Right ventricle myocardium inferior (tissue), 1 donor: ENCODE measurements at places on chromosomes 6 and 20.

DNA sequence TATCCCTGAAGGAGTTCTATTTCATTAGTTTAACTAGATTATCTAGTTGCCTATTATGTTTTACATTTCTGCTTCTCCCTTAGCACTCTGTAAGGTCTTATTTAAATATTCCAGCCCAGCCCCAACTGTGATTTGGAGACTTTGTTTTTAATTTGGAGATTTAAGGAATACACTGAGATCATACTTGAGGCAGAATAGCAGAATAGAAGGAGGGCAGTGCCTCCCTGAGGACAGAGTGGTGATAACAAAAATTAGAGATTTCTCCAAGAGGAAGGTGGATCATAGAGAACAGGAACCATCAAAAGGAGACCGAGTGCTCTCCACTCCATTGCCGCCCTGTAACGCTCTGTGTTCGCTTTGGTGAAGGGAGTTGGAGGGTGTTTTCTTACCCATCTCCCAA lies 14.8 kb upstream of the CD164 start:
- DNase-seq: no peak

GRCh38 chr6:23784301-23784919 lies 341.6 kb upstream of the NRSN1 start:
- no peak for DNase-seq

GRCh38 chr6:128251445-128252340 lies 268.7 kb downstream of the PTPRK start:
- no peak for DNase-seq

- DNase-seq: no peak
Observed at GRCh38 chr6:136069119-136069518, 181.0 kb downstream of the MTFR2 start.

GRCh38 chr20:53468587-53468986 lies 125.1 kb downstream of the ZNF217 start:
- DNase-seq: no peak

GRCh38 chr6:133115946-133116345 lies 125.2 kb upstream of the EYA4 start:
- no peak for DNase-seq

DNA sequence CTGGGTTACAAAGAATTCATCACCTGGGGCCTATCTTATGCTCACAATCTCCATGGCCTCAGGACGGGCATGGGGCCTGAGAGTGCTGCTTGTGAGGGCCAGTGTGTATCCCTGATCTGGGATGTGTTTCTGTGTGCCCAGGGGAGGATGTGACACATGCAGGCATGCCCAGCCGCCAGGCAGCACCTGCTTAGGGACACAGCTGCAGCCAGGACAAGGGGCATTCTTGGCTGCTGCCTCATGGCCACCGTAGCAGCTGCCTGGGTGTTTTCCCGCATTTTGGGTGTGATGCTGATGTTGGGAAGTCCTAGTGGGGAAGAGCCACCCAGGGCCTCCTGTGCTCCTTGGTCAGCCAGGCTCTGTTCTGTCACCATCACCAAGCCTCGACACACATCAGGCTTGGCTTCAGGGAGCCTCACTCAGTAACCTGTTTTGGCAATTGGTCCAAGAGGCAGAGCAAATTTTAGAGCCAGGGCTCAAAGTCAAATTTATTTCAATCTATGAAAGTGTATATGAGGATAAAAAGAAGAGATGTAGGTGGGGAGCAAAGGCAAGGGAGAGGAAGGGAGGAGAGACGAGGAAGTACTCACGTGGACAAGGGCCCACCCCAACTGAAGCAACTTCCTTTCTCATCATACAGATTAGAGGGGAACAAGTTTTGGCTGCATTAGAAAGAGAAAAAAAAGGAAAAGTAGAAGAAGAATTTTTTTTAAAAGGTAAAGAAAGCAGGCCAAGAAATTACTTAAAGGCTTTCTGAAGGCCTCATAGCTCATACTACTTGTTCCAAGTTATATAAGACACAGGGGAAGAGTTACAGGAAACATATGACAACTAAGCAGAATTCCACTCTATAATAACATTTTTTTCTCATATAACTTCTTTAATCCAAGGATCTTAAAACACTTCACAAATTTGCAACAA lies 269.9 kb upstream of the SUPT3H start:
- no peak for DNase-seq

- no peak for DNase-seq
Observed at GRCh38 chr20:59996108-59996507, 37.9 kb downstream of the CDH26 start.

DNA sequence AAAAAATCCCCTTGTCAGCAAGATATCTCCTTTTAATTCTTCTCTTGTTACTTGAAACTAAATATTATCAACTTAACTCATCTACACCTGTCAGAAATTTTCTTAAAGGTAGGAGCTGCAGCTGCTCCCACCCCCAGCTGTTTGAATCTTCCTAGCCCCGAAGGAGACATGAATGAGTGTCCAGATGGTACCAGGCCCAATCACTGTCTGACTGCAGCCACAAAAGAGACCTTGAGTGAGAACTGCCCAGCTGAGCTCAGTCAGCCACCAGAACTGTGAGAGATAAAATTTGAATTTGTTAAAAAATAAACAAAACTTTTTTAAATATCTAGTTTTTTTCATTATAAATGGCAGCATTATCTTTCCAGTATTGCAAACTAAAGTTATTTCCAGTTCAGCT lies 84.7 kb downstream of the PRSS35 start:
- DNase-seq: no peak

DNA sequence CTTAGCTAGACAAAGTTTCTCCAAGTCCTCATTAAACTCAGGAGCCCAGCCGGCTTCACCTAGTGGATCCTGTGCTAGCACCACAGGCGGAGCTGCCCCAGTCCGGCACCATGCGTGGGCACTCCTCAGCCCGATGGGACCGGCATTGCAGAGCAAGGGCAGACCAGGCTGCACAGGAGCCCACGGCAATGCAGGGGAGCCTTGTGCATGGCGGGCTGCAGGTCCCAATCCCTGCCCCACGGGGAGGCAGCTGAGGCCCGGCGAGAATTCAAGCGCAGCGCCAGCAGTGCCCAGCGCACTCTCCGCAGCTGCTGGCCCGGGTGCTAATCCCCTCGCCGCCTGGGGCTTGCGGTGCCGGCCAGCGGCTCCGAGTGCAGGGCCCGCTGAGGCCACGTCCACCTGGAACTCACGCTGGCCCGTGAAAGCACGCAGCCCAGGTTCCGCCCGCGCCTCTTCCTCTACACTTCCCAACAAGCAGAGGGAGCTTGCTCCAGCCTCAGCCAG lies 292.3 kb upstream of the EYS start:
- DNase-seq: no peak

DNA sequence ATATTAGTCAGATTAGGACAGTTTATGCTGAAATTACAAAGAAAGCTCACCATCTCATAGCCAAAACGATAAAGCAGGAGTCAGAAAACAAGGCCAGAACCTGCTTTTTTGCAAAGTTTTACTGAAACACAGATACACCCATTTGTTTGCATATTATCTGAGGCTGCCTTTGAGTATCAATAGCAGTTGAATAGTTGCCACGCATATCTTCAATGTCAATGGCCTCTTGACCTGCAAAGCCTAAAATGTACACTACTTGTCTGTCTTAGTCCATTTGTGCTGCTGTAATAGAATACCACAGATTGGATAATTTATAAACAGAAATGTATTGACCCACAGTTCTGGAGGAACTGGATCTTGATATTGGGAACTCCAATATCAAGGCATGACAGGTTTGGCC lies 94.1 kb upstream of the NT5E start:
- DNase-seq: no peak

DNA sequence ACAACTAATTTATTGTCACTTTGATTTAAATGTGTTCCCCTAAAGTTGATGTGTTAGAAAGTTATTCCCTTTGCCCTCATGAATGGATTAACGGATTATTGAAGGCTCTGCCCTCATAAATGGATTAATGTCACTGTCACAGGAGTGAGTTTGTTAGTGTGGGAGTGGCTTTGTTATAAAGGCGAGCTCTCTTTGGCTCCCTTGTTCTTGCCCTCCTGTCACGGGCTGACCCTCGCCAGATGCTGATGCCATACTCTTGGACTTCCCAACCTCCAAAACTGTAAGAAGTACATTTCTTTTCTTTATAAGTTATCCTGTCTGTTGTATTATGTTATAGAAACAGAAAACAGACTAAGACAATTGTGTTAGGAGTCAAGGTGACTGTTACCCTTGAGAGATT lies 22.7 kb upstream of the POPDC3 start:
- DNase-seq: no peak

DNA sequence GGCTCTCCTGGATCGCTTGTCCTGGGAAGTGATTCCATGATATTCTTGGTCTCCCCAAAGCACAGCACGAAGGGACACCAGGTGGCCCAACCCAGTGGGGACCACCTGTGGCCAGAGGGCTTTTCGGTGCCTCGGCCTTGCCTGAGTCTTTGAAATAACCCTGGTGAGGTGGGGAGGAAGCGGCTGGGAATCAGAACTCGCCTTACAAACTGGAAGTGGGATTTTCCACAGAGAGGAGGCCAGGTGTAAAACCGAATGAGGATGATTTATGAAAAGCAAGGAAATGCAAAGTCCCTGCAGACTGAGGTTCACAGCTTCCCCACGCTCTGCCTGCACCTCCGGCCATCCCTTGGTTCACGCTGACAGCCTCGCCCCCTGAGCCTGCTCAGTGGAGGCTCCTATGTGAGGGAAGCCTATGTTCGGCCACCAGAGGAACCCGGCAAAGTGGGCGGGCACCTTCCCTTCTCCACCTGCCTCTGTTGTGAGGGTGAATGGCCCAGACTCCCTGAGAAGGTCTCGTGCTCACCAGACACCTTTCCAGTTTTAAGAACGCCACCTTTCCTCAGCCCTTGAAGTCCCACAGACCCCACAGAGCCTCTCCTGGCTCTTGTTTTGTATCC lies 133.8 kb upstream of the CST7 start:
- DNase-seq: no peak

DNA sequence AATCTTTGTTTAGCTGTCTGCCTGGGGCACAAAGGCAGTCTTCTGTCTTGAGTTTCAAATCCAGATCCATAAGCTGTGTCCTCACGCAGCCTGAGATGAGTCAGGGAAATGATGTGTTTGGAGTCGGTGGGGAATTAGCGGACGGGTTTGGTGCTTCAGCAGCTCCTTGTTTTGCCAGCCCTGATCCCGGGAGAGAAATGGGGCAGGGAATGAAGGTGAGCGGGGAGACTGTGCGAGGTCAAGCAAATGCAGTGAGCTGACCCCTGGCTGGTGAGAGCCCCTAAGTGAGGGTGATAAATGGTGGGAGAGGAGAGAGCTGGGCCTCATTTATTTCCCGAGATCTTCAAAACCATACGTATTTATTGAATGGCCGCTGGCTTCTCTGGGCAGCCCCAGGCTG lies 21.6 kb downstream of the DUSP22 start:
- no peak for DNase-seq

DNA sequence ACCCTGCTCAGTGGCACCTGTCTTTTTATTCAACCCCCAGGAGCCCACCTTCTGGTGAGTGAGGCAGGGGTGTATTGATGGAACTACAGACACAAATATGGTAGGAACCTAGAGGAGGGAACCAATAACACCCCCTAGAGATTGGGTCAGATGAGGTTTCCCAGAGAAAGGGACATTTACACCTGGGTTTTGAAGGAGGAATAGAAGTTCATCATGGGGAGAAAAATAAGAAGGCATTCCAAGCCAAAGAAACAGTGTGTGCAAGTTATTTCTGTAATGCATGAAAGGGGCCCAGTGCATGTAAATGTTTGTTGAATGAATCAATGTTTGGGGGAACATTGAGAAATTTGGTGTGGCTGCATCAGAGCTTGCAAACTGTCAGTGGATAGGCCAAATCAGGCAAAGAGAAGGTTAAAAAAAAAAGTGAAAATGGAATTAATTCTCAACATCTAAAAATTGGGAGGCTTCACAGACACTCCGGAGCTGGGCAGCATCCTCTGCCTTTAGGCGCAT lies 11.1 kb upstream of the KIAA1755 start:
- no peak for DNase-seq

DNA sequence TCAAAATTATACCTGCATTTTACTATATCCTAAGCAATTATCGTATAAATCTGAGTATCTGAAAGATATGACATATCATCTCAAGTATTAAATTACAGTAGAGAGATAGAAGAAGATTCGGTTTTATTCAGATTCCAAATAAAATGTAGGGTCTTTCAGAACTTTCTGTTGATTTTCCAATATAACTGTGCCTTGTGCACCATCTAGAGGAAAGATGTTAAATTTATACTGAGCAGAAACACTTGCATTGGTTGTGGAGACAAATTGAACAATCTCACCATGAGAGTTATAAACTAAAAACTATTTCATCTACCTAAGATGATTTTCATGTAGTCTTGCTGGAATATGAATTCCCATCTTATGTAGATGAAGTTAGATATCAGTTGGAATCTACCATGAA lies 26.8 kb upstream of the HSF2 start:
- no peak for DNase-seq

- DNase-seq: no peak
Observed at GRCh38 chr20:36585410-36586125, 12.2 kb downstream of the TGIF2 start.

DNA sequence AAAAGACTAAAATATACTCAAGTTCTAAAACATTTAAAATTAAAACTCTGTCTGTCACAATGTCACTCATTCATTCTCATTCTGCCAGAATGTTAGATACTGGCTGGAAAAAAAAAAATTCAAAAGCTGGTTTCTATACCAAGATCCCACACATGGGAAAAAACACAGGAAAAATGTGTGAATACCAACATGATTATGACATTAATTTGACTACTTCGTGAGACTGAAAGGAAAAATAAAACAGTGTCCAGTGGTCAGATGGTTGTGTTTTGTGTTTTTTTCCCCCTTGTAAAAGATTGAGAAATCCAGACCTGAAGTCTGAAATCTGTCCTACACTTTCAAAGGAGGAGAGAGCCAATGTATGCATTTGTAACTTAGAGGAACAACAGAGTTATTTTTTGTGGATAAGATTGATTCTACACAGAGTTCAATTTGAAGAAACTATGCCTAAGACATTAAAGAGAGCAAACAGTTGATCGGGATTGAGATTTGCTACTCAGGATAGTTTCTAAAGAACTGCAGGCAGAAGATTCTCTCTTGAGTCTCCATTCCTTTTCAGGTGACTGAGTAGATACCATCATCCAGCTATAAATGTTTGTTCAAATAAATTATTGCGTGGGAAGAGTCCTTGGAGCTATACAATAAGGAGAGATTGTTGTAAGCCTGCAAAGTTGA lies 39.2 kb upstream of the TXLNB start:
- no peak for DNase-seq

DNA sequence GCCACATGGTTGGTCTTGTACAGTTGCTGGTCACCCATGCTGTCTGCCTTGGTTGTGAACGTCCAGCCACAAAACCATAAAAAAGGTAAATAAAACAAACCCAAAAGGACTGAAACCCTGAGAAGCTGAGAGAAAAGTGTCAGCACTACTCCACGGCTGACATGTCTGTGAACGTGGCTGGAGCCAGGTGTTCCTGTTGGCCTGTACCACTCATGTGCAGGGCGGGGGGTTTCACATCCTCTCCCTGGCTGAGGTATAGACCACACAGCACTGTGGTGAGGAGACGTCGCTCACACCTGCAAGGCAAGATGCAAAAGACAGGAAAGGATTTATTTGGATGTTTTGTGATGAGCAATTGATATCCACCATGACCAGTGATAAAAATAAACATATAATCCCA lies 51.9 kb upstream of the MRPS10 start:
- no peak for DNase-seq

- DNase-seq: no peak
Observed at GRCh38 chr6:73832313-73832712, 136.3 kb downstream of the CD109 start.
